Stimulated activated CD8-positive, alpha-beta memory T cell treated with anti-CD3 and anti-CD28 coated beads, Interleukin-12 subunit alpha, Interleukin-12 subunit beta, amount 100 ng/mL, for 4 hours (primary cell): ENCODE measurements at places on chromosomes 12 and 14.

DNA sequence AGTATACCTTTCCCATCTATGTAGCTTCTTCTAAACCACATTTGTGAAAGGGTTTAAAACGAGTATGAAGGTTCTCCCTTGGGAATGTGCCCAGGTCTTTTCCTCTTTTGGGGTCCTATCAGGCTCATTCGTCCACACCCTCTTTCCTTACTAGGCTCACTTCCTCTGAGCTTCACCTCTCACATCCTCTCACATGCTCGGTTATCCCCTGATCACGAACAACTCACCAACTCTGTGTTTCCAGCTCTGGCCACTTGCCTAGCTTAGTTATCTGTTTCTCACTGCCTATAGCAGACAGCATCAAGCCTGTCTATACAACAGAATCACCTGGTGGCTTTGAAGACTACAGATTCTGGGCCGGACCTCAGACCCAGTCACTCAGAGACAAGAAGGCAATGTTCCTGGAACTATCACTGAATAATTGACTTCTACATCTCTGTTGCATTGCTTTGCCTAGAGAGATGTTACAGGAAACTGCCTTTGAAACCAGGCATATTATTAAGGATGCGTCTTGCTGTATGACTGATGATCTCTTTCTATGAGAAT is 158.2 kb downstream of the FOXN3 start:
- no peak for DNase-seq

GRCh38 chr12:93127107-93127560 is 198.0 kb upstream of the EEA1 start:
- DNase-seq, result no peak

DNA sequence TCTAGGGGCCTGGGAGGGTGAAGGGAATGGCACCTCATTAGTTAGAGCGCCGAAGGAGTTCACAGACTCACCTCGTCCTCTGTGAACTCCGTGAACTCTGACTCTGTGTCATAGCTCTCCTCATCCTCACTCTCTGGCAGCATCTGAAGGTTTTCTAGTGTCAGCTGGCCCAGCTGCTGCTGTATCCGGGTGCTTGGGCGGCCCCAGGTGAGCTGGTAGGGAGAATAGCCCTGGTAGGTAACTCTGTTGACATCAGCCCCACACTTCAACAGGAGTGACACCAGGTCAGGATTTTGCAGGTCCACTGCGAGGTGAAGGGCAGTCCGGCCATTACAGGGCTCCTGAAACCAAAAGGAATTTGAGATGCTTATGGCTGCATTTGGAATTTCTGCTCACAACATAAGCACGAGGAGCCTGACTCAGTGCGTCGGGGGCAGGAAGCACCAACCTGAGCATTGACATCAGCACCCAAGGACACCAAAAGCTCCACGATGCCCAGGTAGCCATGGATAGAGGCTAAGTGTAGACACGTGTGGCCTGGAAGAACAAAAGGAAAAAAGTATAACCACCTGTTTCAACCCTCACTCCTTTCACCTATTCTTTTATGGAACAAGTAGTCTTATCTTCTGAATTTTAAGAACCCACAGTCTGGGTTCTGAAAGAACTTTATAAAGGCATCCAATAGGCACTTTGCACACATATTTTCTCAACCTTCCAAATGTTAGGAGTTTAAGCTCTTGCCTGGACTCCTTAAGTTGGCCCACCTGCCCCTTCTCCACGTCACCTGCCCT is 2.0 kb downstream of the NFKBIA start:
- no peak for DNase-seq

GRCh38 chr14:39422243-39422642 is 10.0 kb downstream of the FBXO33 start:
- DNase-seq, result no peak

- no peak for DNase-seq
Measured at GRCh38 chr12:85835426-85836196, 598 bp downstream of the RASSF9 start.

- DNase-seq, result no peak
Measured at GRCh38 chr12:20946732-20947131, 136.2 kb downstream of the SLCO1B3 start.

DNA sequence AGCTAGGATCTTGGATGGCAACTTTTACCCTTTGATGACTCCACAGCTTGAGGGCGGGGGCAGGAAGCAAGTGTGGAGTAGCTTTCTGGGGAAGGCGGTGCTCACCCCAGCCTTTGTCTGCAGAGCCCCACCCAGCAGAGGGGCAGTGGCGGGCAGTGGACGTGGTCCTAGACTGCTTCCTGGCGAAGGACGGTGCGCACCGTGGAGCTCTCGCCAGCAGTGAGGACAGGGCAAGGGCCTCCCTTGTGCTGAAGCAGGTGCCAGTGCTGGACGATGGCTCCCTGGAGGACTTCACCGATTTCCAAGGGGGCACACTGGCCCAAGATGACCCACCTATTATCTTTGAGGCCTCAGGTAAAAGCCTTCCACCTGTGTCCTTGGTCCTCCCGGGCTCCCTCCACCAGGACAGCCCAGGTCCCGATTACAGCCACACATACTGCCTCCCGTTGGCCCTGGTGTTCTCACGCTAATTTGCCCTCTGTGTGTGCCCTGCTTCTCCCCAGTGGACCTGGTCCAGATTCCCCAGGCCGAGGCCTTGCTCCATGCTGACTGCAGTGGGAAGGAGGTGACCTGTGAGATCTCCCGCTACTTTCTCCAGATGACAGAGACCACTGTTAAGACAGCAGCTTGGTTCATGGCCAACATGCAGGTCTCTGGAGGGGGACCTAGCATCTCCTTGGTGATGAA is 1.2 kb downstream of the TAPBPL start:
- no peak for DNase-seq

DNA sequence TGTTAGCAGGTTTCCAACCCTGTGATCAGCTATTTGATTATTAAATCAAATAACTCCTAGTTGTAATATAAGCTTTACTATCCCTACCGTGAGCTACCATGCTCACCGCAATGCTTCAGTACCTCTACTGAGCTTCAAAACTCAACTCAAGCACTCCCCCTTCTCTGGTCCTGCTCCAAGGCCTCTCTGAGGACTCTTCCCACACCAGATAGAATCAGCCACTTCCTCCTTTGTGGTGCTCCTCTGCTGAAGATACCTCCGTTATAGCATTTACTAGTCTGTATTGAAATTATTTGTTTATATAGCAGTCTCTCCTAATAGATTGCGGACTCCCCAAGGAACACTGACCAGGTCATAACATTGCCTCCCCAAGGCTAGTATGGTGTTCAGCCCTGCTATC is 17.5 kb downstream of the AREL1 start:
- no peak for DNase-seq

GRCh38 chr12:15193946-15194345 is 27.3 kb downstream of the RERG start:
- no peak for DNase-seq

DNA sequence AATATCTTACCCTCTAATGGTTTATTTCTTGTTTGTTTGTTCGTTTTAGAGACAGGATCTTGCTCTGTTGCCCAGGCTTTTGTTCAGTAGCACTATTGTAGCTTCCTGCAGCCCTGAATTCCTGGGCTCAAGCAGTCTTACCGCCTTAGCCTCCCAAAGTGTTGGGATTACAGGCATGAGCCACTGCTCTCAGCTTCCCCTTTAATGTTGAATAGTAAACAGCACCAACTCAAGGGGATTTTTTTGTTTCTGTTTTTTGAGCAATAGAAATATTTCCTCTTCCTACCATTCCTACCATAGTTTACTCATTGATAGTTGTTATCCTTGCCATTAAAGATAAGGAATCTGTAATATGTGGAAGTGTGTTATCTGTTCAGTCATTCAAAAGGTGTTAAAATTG is 10.7 kb downstream of the ARID4A start:
- DNase-seq, result no peak

- DNase-seq, result no peak
Measured at GRCh38 chr12:56487448-56488040, 417 bp downstream of the GLS2 start.

- DNase-seq, result no peak
Measured at GRCh38 chr12:5348491-5348890, 83.4 kb upstream of the NTF3 start.

DNA sequence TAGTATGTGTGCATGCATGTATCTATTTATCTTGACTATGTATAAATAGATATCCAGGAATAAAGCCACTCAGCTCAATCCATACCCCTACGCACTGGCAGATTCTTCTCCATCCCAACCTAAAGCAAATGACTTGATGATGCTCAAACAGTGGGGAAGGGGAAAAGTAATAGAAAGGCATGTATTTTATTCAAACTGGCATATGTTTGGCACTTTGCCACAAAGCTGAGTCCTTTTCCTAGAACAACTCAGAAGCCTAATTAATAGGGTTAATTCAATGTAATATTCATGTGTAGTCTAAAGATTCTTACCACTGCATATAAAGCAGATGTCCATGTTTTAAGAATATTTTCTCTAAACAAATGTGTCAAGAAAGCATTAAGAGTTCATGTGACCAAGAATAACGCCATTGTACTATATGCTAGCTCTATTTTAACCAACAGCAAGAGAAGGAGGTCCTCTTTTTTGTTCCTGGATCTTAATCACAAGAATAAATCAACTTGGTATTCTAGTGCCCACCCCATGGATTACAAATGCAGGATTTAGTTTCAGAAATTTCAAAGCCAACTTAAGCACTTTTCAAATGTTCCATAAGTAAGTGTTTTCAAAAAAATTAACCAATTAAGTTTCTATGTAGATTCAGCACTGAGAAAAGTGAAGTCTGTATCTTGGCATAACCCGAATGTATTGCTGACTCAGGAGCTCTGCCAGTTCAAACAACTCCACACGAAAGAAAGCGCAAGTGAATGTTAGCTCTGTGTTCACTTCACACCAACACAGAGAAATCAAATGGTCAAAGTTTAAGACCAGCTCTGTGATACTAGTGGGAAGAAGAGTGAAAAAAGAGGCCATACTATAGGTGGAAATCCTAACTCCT is 233.6 kb downstream of the MED13L start:
- no peak for DNase-seq

DNA sequence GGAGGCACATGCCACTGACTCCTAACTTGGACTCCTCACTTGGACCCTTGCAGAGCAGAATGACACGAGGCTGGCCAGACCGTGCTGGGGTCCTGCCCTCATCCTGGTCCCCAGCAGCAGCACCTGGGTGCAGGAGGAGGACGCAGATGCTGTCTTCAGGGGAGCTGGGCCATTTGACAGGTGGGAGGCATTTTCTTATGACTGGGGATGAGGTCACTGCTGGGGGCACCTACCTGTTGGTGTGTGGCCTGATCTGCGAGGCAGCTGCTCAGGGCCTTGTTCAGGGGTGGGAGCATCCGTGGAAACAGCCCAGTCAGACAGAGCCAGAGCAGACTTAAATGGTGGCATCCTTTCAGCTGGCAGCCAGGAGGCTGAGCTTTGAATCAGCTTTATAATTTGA is 57.3 kb downstream of the CACNA1C start:
- DNase-seq, result no peak

DNA sequence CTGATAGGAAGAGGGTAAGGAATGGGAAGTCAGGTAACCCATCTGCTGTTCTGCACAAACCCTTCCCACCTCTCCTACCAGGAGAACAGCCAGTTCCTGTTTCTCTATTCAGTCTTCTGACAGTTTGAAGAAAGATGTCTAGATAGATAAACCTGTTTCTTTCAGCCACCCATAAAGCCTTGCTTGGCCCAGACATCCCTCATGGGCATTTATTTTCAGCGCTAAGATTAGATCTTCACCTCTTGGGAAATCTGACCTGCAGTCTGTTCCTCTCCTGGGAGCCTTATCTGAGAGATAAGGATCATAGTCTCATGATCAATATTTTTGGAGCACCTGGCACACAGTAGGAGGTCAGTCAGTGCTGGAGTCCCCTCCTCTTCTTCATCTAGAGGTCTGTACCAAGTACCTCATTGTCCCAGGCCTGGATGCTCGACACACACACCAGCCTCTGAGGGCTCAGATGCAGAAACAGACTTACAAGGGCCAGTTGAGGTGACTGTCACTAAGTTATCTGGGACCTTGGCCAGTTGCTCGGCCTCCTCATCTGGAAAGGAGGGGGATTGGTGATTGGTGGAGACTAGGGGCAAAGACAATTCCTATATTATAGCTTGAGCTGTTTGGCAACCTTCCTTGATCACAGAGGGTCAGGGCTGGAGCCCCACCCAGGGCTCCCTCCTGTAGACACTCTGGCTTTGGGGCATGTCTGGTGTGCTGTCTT is 18.2 kb downstream of the ACVRL1 start:
- no peak for DNase-seq

GRCh38 chr14:102731871-102732800 is 45.1 kb upstream of the TRAF3 start:
- no peak for DNase-seq

DNA sequence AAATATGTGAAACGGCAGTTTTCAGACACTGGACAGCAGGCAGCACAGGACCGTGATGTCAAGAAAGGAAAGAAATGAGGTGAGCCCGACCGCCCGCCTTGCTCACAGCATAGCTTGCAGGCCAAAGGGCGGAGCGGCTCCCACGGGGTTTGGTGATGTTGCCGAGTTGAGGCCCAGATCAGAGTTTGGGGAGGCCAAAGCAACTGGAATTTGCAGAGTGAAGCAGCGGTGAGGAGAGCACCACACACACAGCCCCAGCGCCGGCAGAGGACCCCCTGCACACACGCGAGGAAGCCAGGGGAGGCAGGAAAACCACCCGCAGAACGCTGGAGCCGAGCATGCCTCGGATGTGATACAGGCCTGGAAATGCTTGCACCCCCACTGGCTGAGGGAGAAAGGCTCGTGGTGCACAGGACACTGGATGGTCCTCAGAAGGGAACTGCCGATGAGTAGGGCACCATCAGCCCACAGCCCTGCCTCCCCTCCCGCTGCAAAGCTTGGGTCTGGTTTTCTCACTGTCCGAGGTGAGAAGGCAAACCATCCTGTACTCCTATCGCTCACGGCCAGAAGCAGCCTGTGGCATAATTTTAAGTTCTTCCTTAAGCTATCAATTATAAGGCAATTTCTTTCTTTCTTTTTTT is 25.7 kb upstream of the PLD4 start:
- DNase-seq, result no peak

DNA sequence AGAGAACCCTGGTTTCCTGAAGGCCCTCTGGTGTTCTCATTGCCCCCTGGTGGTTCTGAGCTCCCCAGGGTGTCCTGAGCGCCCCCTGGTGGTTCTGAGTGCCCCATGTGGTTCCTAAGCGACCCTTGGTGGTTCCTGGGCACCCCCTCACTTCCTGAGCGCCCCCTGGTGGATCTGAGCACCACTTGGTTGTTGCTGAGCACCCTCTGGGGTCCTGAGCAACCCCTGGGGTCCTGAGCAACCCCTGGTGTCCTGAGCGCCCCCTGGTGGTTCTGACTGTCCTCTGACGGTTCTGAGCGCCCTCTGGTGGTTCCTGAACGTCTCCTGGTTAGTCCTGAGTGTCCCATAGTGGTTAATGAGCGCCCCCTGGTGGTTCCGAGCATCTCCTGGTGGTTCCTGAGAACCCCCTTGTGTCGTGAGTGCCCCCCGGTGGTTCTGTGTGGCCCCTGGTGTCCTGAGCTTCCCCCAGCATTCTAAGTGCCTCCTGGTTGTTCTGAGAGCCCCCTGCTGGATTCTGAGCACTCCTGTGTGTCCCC is 568.3 kb downstream of the TMEM121 start:
- no peak for DNase-seq
